ENCODE measurements at places on chromosomes 1 and 21.

DNA sequence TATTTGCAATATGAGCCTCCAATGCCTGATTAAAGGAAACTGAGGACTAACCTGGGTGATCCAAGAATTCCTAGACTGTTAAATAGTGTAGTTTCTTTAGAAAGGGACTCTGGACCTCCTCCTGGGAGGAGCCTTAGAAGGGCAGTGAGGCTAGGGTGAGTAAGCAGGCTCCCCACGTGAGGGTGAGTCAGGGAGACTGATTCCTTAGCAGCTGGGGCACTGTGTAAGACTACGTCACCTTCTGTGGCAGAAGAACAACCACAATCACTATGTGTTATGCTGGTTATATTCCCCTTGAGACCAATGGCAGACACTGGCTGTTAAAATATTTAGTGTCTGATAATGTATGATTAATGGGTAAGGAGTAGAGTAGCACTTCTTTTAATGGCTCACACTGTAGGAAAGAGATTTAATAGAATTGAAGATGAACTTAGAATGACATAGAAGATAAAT, 53.3 kb upstream of the SYT14 start:
- no peak for DNase-seq

DNA sequence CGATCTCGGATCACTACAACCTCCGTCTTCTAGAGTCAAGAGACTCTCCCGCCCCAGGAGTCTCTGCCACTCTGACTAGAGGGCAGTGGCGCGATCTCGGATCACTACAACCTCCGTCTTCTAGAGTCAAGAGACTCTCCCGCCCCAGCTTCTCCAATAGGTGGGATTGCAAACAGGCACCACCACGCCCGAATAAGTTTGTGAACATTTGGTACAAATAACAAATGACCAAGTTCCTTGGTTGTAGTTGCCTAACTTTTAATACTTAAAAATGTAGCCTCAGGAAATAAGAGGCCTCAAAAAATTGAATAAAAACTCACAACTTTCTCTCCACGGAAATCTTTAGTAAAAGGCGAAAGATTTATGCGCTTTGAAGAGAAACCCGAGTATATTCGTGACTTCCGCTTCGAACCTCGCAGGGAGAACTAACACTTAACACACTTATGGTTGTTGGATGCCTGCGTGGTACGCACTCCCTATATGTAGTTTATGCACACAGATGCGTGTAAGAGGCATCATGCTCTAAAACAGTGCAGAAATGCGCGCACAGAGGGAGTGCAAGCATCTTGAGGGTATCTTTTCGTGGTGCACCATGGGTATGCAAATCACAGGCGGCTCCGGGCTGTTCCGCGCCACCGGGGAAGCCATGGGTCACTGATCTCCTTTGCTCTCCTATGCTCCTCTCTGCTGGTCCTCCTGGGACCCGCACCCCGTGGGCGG, 11.4 kb downstream of the BTBD19 start:
- peak; percentile 61 for DNase-seq

GRCh38 chr1:16451841-16452528, 11.5 kb downstream of the NECAP2 start:
- no peak for DNase-seq

- no peak for DNase-seq
These were observed 92.6 kb downstream of the NID1 start for GRCh38 chr1:235972311-235972689.

DNA sequence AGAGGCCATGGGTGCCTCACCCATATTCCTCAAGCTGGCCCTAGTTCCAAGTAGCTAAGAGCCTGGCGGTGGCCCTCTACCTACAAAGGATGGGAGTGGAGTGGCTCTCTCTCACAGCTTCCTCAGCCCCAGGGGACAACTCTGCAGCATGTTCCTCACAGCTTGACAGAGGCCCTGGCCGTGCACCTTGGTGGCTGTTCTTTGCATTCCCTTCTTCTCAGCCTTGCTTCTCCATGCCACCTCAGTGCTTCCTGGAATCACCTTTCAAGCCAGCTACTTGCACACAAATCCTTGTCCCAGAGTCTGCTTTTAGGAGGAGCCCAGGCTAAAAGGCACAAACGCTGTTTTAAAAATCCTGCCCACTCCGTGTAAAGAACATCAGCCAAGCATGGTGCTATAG, 69.0 kb upstream of the DIRAS3 start:
- no peak for DNase-seq

DNA sequence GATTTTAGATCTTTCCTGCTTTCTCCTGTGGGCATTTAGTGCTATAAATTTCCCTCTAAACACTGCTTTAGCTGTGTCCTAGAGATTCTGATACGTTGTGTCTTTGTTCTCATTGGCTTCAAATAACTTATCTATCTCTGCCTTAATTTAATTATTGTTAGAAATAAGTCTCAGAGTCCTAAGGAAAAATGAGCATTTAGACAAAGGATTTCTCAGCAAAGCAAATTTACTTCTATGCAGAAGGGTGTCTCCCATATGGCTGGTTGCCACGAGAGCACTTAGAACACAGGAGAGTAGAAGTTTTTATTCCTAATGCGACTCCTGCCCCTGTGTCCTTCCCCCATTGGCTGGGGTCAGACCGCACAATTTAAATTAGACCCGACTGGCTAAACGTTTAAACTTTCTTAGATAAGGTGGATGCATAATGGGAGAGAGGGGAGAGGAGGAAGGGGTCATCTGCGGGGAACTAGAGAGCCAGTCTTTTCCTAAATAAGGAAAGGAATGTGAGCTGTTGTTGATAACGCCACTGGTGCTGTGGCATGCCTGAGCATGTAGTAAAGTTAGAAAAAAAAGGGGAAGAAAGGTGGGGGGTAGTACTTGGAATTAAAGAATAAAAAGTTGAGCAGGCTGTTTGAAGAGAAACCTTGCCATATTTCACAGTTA, 170.2 kb downstream of the DYRK1A start:
- DNase-seq = no peak

- no peak for DNase-seq
These were observed 59.2 kb upstream of the SPAG17 start for GRCh38 chr1:118244194-118244593.

- DNase-seq = no peak
These were observed 972 bp downstream of the PGBD2 start for GRCh38 chr1:248906753-248907661.

DNA sequence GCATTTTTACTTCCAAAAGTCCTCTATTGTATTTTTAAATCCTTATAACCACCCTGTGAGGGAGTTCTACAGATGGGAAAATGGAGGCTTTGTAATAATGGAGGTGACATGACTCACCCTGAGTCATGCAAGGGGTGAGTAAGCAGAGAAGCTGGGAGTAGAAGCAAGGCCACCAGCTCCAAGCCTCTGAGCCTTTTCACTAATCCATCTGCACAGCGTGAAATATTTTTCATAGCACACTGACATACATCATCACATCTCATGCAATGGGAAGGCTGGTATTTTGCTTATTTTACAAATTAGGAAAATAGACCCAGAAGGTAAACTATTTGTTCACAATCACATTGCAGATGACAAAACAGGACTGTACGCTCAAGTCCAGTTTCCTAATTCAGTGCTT, 96.9 kb downstream of the KCNH1 start:
- no peak for DNase-seq

- peak; percentile 58 for DNase-seq
These were observed 55.6 kb downstream of the CHIA start for GRCh38 chr1:111346089-111346885.

GRCh38 chr1:97050506-97050905, 328.9 kb downstream of the PTBP2 start:
- no peak for DNase-seq

GRCh38 chr1:195113471-195113870, 1494.8 kb downstream of the KCNT2 start:
- no peak for DNase-seq

GRCh38 chr1:115710859-115711624, 57.5 kb downstream of the CASQ2 start:
- no peak for DNase-seq

GRCh38 chr1:89198081-89198480, 661 bp downstream of the GBP4 start:
- DNase-seq = no peak

- DNase-seq = no peak
These were observed 79.8 kb upstream of the IPO9 start for GRCh38 chr1:201749059-201749690.

DNA sequence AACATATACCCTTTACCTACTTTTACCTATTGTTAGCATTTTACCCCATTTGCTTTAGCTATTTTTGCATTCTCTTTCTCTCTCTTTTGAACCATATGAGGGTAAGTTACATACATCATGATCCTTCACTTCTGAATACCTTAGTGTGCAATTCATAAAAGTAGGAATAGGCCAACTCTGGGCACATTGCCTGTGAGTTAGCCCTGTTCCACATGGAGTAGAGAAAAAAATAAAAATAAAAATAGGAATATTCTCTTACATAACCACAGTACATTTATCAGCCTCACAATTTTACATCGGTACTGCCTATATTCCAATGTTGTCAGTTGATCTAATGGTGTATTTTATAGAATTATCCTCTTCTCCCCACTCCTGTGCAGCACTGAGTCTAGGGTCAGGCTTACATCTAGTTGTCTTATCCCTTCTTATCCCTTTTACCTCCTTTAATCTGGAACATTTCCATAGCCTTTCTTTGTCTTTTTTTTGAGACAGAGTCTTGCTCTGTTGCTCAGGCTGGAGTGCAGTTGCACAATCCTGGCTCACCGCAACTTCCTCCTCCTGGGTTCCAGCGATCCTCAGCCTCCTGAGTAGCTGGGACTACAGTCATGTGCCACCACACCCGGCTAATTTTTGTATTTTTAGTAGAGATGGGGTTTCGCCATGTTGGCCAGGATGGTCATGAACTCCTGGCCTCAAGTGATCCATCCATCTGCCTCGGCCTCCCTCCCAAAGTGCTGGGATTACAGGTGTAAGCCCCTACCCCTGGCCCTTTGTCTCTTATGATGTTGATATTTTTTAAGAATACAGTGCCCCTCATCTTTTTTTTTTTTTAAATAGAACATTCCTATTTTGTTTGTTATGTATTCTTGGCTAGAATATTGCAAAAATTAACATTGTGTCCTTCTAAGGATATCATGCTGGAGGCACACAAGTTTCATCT, 11.1 kb upstream of the SLC30A1 start:
- no peak for DNase-seq

DNA sequence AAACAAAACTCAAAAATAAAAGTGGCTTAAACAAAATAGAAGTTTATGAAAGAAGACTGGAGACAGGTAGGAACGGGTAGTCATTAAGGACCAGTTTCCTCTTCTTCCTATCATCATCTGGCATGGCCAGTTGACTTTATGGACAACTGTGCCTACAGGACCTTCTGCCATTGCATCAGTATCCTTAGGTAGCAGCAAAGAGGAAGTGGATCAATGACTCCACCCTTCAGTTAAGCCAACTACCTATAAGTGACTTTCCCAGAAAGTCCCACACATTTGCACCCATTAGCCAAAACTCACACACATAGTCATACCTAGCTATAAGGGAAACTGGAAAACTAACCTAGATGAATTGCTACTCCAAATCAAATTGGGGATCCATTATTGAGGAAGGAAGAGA, 51.7 kb downstream of the RASAL2 start:
- no peak for DNase-seq

DNA sequence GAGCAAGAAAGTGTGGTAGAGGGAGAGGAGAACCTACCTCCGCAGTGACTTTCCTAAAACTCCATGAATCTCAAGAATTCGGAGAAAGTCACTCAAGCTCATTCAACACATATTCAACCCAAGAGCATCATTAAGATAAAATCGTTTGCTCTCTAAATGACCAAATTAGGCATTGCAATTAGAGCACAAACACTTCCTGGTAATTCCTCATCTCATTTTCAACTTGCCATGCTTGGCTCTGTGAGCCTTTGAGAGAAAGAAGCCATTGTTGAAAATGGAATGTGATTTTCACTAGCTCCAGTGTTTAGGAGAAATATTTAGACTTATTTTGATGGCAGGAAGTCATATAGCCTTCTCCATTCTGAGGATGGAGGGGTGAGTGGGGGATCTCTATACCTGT, 52.5 kb downstream of the KAZN start:
- no peak for DNase-seq

DNA sequence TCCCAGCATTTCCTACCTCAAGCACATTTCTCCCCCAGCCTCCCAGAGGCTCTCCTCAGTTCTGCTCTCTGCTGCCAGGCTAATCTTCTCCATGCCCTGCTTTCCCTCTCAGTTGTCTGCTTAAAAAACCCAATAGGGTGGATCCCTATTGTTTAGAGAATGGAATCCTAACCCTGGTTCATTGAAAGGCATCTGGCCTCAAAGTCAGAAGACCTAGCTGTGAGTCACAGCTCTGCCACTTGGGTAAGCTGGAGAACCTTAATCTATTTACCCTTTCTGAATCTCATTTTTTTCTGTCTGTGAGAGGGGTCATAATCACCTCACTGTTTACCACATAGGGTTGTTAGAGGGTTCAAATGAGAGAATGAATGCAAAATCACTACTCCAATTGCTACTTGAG, 12.5 kb upstream of the MYOC start:
- no peak for DNase-seq

- DNase-seq = no peak
These were observed 340.2 kb upstream of the ADAMTS5 start for GRCh38 chr21:27306791-27307775.

GRCh38 chr21:45877821-45878469, 103.6 kb upstream of the COL6A1 start:
- no peak for DNase-seq

- no peak for DNase-seq
These were observed 1.7 kb downstream of the COP1 start for GRCh38 chr1:176205332-176205914.

- DNase-seq = no peak
These were observed 4.0 kb upstream of the CAP1 start for GRCh38 chr1:40036574-40036973.
